ENCODE measurements at places on chromosomes 6 and 20.

DNA sequence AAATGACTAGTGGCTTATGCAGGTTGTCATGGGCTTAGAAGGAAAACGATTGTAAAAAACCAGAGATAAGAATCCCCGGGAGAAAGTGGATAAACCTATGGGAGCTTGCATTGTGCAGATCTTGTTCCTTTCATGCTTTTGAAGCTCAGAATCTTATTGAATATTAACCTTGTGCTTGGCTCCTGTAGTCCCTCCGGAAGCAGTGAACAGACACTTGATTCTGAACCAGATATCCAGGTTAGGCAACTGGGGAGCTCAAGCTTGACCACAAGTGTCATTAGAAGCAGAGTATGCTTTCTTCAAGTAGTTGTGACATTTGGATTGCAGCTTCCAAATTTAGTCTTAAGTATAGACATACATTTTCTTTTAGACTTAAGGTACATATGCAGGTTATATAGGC is 212.6 kb upstream of the MOCS1 start:
- no peak for DNase-seq

DNA sequence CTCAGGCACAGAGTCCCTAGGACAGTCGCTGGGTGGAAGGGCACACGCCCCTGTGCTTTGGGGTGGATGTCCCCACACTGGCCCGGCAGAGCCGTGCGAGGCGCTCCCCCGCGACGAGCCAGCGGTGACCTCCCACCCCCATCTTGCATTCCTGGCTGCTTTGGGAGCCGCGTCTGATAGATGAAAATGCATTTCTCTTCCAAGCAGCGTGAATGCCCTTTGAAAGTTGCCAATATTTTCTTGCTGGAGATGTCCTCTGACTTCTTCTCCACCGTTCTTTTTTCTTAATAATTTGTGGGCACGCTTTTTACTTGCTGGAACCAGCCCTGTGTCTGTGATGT is 29.9 kb downstream of the COL20A1 start:
- DNase-seq, result no peak

- DNase-seq, result no peak
These were observed 28.5 kb upstream of the ERVFRD-1 start for GRCh38 chr6:11140056-11140455.

DNA sequence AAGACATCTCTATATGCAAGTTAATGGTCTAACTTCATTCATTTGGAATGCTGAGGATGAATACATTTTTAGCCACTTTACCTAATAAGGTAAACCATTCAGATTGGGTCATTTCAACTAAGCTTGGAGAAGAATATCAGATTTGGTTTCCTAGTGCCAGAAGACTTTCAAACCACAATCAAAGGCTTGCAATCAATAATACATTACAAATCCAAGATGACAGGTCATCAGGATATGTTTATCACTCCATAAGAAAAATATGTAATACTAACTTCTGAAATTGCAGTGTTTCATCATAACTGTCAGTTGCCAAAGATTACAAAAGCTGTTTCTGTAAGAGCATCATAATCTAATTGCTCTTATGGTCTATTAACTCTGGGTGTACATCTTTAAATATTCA is 654.0 kb downstream of the COL12A1 start:
- no peak for DNase-seq

DNA sequence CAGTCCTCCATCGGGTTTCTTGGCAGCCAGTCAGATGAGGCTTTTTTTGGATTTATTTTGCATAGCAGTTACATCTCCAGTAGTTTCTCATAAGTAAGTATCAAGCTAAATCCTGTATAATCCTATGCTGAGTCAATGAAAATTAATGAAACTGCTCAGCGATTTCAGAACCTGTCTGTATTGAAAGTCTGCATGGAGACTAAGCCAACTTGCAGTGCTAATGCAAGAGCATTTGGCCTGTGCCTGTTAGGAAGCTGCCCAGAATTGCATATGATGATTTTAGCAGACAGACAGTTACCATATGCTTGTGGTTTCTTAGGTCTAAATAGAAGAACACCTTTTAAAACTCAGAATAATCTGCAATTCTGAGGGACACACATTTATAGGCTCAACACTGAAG is 25.2 kb upstream of the LRRN4 start:
- no peak for DNase-seq

DNA sequence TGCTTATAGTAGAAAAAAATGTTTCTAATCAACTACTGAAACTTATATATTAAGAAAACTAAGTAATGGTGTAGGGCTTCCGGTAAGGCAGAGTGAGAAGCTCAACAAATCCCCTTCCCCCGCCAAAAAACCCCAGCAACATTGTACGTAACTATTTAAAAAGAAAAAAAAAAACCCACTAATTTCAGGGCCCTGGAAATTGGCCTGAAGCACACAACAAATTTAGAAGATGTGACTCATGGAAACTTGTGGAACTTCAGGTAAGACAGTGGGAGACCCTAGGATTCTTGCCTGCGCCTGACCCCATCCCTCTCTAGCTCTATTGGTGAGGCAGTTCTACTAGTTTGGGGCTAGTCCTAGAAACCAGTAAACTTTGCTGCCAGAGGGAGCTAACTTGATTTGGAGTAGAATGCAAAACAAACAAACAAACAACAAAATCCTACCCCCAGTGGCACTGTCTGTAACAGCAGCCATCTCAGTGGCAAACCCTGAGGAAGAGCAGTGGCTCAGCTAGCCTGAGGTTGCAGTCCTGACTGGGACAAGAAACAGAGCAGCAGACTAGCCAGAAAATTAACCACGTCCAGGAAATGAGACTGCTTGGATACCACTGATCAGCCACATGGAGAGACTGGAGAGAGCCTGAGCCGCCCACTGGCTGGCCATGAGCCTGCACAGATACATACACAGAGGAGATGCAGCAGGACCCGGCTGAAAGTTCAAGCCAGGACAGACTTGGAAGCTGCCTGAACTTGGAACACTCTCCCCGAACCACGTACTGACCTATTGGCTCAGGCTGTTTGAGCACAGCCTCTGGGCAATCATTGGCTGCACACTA is 135.1 kb downstream of the TBXT start:
- DNase-seq, result no peak

- DNase-seq, result no peak
These were observed 41.6 kb upstream of the FRMD1 start for GRCh38 chr6:168120390-168121302.

- DNase-seq, result no peak
These were observed 62.9 kb downstream of the SUN5 start for GRCh38 chr20:32941155-32941885.

GRCh38 chr20:32442630-32443373 is 84.7 kb downstream of the ASXL1 start:
- no peak for DNase-seq

- DNase-seq, result no peak
These were observed 556 bp downstream of the PANK2 start for GRCh38 chr20:3889489-3890397.

GRCh38 chr20:654417-654750 is 1.4 kb upstream of the SRXN1 start:
- DNase-seq, result no peak

DNA sequence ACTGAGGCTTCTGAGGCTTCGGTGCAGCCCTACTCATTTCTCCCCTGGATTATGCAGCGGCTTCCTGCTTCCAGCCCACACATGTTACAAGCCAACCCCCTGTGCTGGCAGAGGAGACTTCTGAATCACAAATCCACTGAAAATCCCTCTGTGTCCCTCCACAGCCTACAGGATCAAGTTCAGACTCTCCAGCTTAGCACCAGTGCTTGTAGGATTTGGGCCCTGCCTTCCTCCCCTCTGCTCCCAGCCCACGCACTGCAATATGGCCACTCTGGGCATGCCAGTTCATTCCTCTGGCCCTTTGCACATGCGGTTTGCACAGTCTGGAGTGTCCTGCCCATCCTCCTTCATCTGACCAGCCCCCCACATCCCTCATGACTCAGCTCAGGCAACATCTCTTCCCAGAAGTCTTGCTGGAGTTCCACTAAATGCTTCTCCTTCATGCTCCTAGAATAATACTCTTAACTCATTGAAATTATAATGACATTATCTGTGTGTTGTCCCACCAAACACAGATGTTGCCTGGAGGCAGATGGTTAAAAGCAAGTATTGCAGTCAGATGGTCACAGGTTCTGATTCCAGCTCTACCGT is 15.9 kb upstream of the MDGA1 start:
- DNase-seq, result no peak

GRCh38 chr6:6712449-6713403 is 124.2 kb downstream of the LY86 start:
- DNase-seq, result no peak

DNA sequence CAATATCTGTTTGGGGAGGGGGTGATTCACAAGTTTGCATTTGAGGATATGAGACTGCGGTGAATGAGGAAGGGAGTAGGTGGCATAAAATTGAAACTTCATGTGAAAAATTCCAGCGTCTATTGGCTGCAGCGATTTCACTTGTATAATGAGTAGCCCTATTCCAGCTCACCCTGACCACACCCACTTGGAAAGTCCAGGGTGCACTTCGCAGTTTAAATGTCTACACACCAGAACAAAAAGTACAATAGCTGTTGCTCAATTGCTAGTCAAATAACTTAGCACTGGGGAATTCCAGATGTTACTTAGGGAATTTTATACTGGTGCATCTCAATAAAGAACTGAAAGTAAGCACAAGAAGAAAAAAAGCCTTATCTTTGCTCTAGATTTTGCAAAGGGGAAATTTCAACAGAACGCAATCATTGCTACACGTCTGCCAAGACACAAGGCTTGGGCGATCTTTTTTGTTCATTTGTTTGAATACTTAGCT is 6.3 kb downstream of the TNFAIP3 start:
- DNase-seq, result no peak

DNA sequence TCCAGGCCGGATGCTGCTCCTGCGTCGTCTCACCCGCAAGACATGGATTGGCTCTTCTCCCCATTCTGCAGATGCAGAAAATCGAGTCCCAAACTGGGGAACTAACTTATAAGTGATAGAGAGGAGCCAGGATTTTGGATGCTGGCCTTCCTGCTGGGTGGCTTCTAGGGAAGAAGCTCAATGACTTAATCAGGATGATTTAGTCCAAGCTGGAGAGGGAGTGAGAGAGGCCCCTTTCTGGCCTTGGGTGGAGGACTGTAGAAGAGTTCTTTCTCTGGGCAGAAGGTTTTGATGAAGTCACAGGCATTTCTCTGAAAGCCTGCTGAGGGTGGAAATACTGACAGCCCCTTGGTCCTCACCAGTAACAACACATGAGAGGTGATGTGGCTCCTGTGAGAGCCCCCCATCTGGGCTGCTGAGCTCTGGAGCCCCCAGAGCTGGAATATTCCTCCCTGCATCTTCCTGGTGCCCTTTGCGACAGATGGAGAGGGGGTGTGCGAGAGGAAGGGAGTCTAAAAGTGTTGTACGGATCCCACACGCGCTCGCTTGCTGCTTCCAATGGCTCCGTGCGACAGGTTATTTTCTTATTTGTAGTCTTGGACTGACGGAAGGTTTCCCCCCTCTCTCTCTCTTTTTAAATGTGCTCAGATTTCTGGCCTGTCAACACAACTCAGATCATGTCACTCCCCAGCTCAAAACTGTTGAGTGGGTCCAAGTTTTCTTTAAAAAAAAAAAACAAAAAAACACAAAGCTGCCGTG is 3.5 kb downstream of the SIRPA start:
- no peak for DNase-seq

- no peak for DNase-seq
These were observed 640.2 kb downstream of the PTPRT start for GRCh38 chr20:42549496-42549895.

GRCh38 chr6:5125152-5126006 is 40.2 kb downstream of the PPP1R3G start:
- no peak for DNase-seq

DNA sequence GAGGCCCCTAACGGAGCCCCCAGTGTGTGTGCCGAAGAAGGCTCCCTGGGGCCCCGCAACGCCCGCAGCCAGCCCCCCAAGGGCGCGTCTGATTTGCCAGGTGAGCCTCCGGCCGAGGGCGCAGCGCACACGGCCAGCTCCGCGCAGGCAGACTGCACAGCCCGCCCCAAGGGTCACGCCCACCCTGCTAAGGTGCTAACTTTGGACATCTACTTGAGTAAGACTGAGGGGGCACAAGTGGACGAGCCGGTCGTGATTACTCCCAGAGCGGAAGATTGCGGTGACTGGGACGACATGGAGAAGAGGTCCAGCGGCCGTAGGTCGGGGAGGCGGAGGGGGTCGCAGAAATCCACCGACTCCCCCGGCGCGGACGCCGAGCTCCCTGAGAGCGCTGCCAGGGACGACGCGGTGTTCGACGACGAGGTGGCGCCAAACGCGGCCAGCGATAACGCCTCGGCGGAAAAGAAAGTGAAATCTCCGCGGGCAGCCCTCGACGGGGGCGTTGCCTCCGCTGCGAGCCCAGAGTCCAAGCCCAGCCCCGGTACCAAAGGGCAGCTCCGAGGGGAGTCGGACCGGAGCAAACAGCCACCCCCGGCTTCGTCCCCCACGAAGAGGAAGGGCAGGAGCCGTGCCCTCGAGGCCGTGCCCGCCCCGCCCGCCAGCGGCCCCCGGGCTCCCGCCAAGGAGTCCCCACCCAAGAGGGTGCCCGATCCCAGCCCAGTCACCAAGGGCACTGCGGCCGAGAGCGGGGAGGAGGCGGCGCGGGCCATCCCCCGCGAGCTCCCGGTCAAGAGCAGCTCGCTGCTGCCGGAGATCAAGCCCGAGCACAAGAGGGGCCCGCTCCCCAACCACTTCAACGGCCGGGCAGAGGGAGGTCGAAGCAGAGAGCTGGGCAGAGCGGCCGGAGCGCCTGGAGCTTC is 117.0 kb downstream of the RTN4IP1 start:
- DNase-seq, result no peak

DNA sequence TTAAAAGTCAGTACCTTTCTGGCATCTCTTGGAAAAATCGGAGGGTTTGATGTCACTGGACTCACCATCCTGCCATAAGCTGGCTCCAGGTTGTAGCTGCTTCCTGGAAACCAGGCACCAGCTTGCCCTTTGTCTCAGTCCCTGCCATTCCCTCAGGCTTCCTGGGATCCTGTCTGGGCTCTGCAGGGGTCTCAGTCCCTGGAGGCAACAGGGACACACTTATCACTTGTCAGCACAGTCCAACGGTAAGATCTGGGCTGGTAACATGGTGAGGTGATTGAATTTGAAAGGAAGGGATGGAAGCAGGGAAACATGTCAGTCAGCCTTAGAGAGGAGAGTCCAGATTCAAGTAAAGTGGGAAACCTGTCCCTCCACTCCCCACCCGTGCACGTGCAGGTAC is 147.6 kb upstream of the ECI2 start:
- DNase-seq, result no peak

GRCh38 chr6:17928514-17929430 is 58.7 kb downstream of the KIF13A start:
- DNase-seq, result no peak

DNA sequence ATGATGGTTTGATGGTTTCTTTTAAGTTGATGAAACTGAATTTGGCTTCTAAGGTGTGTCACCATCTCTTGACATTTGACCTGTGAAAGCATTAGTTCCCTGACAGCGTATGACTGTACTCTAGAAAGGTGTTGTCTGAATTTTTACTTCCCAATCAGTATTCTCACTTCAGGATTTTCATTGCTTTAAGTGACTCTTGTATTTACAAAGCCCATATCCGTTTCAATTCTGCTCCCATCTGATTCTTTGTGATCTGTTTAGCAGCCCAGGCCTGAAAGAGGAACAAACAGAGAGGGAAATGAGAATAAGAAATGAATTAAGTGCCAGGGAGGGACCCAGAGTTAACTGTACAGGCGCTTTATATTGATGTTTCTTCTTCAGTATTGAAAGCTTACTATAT is 73.7 kb downstream of the FARS2 start:
- no peak for DNase-seq

Measured in D721Med (cell line).